ENCODE measurements at places on chromosomes 2 and 18. TPM values are rescaled to one million over a fixed set of nuclear protein-coding genes. Genes with fewer than 3 reads are reported as not detected.

The LYPD1 gene
- 1.2 TPM for total RNA-seq

The MEP1B gene
- total RNA-seq, result not detected

The ITGA6 gene
- 606 TPM for total RNA-seq

The CCDC148 gene
- 2.9 TPM for total RNA-seq

The CXCR2 gene
- 9.1 TPM for total RNA-seq

The CHRNA1 gene
- 0.31 TPM for total RNA-seq

DNA sequence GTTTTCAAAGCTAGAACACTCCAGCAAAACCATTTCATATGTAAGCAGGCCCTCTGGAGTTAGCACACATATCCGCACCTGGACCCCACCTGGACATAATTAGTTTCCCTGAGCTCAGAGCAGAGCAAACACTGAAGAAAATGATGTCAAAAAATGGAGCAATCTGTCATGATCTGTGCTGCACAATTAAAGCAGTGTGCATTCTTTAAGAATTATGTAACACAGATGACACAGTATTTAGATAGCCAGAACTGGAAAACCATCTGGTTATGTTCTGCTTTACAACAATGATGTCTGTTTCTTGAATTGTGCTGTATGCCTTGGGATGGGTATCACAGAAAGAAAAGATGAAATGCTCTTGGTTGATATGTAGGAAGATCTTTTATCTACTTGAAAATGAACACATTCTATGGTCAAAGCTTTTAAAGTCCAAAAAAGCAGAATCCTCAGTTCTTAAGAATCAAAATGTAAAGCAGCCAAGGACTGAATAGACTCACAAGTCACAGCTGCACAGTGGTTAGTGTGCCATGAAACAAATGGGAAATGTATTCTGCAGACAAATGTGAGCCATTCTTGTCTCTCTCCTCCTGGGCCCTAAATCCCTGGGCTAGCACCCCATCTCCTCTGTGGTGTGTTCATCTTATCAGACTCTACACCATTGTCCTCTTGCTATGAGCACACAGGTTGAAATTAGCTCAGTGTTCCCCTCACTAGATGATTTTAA, 36.8 kb downstream of the HRH4 start:
- no peak for DNase-seq

- DNase-seq, result peak; percentile 61
These were observed 108.6 kb downstream of the COMMD1 start for GRCh38 chr2:62014102-62014501.

GRCh38 chr2:96131152-96131812, 7.0 kb downstream of the ASTL start:
- DNase-seq, result no peak

- no peak for DNase-seq
These were observed 257.8 kb upstream of the GALNT5 start for GRCh38 chr2:156999661-157000060.

DNA sequence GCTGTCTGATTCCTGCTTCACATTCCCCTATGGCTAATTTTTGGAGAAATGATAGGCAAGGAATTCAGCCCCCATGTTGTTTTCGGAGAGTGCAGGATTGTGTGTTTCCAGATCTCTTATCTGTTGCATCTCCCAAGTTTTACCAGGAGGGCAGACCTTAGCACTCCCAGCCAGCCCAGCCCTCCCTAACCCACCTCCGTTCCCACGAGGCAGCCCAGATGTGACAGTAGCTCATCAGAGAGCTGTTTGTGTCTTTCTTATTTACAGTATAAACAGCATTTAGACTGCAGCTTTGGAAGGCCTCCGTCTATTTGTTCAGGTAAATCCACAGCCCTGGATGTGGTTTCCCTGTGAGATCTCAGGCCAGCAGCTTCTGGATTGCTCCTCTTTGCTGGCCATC, 91.6 kb downstream of the THNSL2 start:
- no peak for DNase-seq

- no peak for DNase-seq
These were observed 21.1 kb upstream of the MALT1 start for GRCh38 chr18:58649966-58650816.

DNA sequence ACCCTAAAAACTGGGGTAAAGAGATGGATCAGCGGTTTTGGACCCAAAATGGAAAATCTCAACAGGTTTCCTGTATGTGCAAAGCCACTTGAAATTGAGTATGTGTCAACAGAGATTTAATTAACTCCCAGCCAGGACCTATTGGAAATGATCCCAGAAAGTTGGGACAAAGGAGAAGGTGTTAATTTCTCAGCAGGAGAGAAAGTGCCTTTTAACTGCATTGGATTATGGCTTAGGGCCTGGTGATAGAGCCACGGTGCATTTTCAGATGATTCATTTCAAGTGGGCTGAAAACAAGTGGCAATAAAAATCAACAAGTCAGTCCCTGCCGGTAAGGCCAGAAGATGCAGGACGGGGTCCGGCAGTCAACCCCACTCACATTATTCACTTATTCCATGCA, 80.2 kb upstream of the BCL11A start:
- DNase-seq, result no peak

- no peak for DNase-seq
These were observed 84.5 kb upstream of the LCLAT1 start for GRCh38 chr2:30362468-30363081.

- DNase-seq, result no peak
These were observed 168.2 kb downstream of the DPP10 start for GRCh38 chr2:114610677-114611076.

GRCh38 chr2:235954281-235954680, 213.9 kb downstream of the GBX2 start:
- DNase-seq, result no peak

- DNase-seq, result no peak
These were observed 40.6 kb downstream of the CFAP210 start for GRCh38 chr2:169653636-169654035.

- no peak for DNase-seq
These were observed 104.5 kb upstream of the TAF1B start for GRCh38 chr2:9738535-9739496.

DNA sequence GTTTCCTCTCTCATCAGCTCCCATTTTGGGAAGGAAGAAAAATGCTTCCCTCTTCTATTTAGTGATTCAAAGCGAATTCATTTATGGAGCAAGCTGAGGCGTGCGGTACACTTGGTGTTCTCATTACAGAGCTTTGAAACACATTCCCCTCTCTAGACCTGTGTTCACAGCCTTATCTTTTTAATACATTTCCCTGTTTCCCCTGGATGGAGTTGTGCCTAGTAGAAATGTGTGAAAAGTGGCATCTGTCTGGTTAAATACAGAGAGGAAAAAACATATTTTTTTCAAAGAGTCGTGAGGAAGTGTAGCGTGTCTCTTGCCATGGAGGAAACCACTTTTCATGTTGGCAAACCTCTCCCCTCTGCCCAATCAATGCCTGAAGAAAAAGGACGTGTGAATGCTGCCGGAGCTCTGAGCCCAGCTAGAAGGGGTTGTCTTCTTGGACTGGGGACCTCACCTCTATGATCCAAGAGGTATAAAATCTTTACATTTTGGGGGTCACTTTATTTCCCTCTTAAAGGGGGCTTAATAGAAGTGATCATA, 52.4 kb downstream of the DPP4 start:
- DNase-seq, result no peak

DNA sequence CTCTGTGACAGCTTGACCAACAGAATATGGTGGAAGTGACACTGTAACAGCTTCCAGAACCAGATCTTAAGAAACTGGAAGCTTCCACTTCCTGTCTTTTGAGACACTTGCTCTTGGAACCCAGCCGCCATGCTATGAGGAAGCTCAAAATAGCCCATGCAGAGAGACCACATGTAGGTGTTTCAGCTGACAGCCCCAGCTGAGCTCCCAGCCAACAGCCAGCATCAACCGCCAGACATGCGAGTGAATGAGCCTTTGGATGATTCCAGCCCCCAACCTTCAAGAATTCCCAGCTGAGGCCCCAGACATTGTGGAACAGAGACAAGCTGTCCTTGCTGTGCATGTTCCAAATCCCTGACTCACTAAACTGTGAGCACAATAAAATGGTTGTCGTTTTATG, 27.9 kb downstream of the ACVR1 start:
- no peak for DNase-seq

- no peak for DNase-seq
These were observed 2.5 kb downstream of the COL3A1 start for GRCh38 chr2:188976545-188977268.

- no peak for DNase-seq
These were observed 1639.1 kb downstream of the SUCLG1 start for GRCh38 chr2:82819951-82820350.
